CMK (cell line): ENCODE measurements at places on chromosomes 4 and X.

DNA sequence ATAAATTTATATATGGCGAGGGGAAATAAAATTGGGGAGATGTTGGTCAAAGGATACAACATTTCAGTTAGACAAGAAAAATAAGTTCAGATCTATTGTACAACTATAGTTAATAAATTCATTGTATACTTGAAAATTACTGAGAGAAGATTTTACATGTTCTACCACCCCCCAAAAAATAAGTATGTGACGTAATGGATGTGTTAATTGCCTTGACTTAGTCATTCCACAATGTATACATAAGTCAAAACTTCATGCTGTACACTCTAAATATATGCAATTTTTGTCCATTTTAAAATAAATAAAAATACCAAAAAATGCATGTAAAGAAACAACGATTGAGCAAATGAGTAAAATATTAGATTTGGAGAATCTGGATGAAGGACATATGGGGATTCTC, 1.8 kb downstream of the USP11 start:
- no peak for DNase-seq

DNA sequence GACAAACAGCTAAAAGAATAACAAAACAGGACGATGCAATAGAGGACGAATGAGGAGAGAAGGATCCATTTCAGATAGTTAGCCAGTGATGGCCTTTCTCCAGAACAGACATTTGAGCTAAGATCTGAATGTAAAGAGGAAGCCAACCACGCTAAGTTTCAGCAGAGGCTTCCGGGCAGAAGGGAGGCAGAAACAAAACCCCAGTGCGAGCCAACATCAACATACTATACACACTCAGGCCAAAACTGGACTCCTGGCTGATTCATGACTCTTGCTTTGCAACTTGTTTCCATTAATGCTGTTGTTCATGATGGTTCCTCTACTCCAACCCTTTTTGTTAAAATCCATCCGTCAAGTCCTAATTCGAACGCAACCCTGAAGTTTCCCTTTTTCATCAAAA, 730.3 kb downstream of the TRIML1 start:
- no peak for DNase-seq

DNA sequence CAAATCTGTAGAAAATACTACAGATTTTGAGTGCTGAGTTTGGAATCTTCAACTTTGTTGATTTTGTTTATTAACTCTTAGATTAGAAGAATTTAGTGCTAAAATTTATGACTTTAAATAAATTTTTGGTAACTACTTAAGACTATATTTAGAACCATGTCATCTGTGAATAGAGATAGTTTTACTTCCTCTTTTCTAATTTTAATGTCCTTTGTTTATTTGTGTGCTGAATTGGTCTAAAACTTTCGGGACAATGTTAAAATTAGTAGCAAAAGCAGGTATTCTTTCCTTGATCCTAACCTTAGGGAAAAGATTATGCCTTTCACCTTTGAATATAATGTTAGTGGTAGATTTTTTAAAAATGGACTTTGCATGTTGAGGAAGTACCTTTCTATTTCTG, 119.7 kb upstream of the CXorf51A start:
- no peak for DNase-seq

DNA sequence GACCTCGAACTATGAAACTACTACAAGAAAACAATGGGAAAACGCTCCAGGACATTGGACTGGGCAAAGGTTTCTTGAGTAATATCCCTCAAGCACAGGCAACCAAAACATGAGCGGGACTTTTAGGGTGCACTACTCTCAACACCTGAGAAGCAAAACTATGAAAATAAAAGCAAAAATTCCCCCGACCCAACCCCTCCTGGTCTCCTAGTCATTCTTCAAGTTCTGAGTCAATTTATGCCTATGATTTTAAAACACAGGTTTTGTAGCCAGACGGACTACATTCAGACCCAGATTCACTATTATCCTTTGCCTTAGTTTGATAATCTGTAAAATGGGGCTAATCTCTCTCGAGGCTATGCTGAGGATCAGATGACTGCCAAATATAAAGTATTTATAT, 97.0 kb downstream of the SOWAHB start:
- DNase-seq: no peak

DNA sequence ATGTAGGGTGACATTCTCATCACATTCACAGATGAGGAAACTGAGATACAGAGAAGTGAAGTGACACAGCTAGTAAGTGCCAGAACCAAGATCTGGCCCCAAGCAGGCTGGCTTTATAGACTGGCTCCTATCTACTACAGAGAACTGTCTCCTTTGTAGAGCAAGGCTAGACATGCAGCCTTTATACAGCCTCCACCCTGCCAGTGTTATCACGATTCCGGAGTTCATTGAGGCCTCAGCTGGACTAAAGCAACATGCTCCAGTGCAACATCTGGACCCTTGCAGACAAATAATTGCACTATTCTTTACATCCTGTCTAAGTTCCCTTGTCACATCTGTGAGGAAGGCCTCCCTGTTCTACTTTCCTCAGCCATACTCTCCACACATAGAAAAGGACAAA, 58.0 kb upstream of the XIAP start:
- DNase-seq: no peak

DNA sequence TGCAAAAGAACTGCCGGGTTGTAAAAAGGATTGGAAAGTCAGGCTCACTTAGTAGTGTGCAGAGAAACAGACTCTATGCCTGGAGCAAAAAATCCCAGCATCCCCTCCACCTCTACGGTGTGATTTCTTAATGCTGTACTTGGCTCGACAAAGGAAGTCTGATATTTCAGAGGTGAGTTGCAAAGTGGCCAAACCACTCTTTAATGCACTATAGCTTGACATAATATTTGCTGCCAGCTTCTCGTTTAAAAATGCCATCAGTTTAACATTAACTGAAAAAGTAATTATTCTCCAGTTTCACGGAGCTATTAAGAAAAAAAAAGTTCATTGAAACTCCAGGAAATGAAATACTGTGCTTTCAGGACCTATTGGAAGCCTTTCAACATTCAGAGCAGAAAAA, 448.3 kb upstream of the ZFP42 start:
- no peak for DNase-seq
